ENCODE measurements at places on chromosomes 4 and X. TPM values are rescaled to one million over a fixed set of nuclear protein-coding genes. Genes with fewer than 3 reads are reported as not detected.

Gene PNMA3
- total RNA-seq: 0.42 TPM

Gene ASB9
- 3.4 TPM for total RNA-seq

Gene MAGEA4
- not detected for total RNA-seq

Gene VSIG1
- 0.37 TPM for total RNA-seq

Gene TEX13C
- not detected for total RNA-seq

Gene STPG2
- total RNA-seq: 1.0 TPM

DNA sequence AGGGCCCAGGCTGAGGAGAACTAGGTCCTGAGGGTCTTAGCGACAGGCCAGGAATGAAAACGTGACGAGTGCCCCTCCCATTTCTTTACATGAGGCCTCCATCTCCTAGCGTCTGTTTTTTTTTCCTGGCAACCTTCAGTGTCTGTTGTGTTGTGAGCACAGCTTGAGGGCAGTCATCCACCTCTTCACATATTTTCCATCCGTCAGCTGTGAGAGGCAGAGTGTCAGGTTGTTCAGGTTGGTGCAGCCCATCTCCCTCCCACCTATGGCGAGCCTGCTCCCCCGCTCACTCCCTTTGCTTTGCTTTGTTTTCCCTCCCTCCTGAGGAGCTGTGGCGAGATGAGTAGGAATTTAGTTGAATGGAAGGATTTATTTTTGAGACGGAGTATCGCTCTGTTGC lies 51.7 kb upstream of the CHRNA9 start:
- no peak for DNase-seq

- no peak for DNase-seq
Observed at GRCh38 chr4:63325140-63325539, 1084.1 kb downstream of the TECRL start.

DNA sequence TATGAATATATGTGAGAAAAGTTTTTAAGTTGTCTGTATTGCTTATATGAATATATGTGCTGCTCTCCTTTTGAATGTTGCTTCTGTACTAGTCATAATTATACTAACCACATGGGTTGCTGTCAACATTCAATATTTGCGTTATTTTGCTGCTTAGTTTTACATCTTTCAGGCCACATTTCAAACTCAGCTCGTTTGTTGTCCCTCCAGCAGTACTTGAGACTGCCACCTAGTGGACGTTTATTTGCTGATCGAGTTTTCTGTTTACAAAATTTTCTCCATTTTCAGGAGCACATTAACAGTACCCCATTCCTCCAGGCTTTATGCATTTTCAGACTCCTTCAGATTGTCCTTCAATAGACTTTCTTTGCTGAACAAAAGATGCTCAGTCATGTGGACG lies 75.8 kb downstream of the NUDT11 start:
- DNase-seq: no peak

GRCh38 chrX:109997786-109998452 lies 5.0 kb upstream of the TMEM164 start:
- DNase-seq: no peak

DNA sequence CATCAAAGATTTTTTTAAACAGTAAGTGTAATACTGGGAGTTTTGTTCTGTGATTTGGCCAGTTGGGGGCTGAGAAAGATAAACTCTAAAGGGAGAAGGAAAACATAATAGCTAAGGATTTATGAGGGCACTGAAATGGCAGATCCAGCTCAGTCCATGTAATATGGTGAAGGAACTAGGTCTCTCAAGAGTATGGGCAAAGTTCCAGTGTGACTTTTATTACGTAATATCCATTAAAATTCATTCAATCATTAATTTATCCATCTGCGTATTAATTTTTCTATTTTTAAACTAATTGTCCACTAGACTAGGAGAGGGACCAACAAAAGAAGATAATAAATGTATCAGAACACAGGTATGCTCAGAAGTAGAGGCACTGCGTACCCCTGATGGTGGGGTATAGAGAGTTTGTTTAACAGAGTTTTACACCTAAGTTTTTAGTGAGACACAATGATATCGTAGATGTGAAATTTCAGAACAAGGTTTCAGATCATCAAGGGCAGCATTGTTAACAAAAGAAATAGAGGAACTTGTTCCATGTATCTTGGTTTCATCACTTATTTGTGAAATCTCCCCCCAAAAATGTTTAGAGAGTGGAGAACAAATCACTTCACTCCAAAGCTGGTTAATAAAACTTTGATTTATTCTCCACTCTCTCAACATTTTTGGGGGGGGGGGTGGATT lies 351.1 kb downstream of the GRXCR1 start:
- no peak for DNase-seq

- DNase-seq: no peak
Observed at GRCh38 chr4:174520660-174521059, 1.6 kb downstream of the HPGD start.

DNA sequence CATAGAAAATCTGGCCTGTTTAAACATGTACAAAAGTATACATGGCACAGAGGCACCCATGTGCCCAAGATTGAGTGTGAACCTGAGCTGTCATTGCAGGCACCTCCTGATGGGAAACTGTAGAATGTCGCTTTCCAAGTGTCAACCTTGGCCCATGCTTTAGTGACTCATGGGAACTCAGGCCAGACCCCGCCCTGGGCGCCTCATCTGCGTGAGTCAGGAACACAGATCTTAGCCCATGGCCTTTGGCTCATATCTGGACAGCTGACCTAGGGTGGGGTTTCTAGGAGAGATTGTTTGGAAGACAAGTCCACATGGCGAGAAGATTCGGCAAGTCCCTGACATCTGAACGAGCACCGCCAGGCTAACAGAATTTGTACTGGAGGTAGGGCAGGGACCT lies 50.0 kb downstream of the CYTL1 start:
- no peak for DNase-seq

GRCh38 chrX:83658731-83659130 lies 150.6 kb downstream of the POU3F4 start:
- no peak for DNase-seq

GRCh38 chrX:40845331-40845911 lies 110.1 kb upstream of the MED14 start:
- DNase-seq: peak; percentile 43

GRCh38 chr4:14693728-14694127 lies 308.6 kb upstream of the CPEB2 start:
- DNase-seq: no peak

DNA sequence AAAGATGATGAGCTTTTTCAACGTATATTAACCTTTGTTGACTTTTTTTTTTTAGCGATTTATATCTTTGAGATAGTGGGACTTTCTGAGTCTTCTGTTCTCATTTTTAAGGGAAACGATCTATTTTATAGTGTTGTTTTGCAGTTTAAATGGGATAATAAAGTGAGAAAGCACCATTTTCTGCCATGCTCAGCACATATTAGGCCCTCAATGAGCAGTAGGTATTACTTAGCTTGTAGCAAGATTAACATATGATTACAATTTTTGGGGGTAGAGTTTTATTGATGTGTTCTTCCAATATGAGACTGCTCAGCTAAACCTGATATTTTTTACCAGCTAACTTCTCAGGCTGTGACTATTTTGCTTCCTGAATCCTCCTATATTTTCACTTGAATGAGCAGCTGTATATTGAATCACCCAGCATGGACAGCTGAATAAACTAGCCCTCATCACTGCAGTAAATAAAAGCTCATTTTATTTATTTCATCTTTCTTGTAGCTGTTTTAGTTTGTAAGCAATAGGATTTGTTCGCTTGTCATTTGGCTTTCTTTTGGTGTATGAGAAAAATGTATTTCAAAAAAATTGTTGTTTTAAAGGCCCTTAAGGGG lies 43.7 kb downstream of the UGT8 start:
- DNase-seq: no peak

DNA sequence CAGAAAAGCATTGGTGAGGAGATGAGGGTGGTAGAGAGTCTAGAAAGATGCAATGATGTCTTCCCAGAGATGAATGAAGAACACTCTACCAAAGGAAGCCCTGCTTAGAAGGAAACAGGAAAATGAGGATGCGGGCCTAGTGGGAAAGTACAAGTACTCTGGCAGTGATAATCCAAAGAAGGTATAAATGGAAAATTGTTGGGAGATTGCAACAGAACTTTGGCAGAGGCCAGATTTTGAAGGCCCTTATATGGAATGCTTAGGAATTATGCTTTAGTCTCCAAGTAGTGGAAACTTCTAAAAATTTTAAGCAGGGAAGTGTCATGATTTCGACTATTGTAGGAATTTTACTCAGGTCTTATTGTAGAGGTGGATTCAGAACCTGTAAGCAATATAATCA lies 11.0 kb downstream of the ARSJ start:
- no peak for DNase-seq

DNA sequence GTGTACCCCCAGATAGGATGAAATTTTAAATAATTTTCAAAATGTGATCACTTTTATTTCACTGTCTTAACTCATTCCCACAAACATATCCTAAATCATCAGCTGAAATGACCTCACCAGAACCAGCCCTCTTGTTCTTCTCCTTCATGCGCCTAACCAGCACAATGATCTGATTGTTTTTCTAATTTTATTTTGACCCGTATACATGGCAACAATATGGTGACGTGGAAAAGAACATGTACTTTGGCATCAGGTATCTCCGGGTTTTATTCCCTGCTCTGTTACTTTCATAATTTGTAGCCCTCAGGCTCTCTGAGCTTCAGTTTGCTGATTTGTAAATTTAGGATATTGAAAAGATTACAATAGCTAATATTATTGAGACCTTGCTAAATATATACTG lies 562.4 kb upstream of the ZFP42 start:
- DNase-seq: no peak

DNA sequence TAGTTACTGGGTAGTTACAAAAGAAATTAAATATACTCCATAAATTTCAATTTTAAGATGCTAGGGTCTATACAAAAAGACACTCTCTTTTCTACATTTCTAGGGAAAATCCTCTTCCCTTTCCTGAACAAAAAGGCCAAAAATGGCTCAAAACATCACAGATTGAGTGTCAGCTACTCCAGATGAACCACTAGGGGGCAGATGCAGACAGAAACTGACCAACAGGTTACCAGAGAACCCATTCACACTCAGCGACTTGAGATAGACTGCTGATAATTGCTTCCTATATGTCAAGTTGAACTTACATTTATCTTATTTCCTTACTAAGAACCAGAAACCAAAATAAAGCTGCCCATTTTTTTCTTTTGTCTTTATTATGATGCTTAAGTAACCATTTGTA lies 83.4 kb upstream of the MID1IP1 start:
- DNase-seq: no peak

DNA sequence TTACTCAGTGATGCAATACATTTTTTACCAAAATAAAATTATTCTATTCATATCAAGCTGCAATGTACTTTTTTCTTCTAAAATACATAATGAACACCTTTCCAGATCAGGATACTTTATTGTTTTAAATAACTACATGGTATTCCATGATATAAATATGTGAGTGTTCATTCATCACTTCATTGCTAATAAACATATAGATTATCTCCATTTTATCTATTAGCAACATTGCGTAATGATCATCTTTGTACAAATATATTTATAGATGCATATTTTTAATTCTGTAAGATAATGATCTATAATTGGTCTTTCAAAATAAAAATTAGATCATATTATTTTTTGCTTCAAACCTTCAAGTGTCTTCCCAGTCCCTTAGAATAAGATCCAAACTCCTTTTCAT lies 156.1 kb upstream of the HHIP start:
- no peak for DNase-seq

DNA sequence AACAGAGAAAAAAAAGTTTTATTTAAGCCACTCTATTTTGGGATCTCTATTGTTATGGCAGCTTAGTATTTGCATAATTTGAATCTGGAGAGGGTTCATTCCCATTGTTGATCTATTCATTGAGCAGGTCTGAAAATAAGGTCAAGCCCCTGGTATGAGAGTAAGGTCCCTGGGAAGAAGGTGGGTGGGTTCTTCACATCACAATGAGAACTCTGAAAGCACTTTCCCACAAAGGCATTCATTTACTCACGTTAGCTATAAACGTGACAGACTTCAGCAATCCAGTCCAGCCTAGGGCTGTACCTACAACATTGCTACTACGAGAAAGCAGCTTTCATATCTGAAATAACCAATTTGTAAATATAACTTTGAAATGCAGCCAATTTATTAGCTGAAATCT lies 126.2 kb downstream of the CORIN start:
- DNase-seq: no peak

Measured in urinary bladder (tissue), 4 donors.